ENCODE measurements at places on chromosomes 2 and 18.
A peak's percentile ranks its signal among the peaks of the same experiment; 100 is the strongest.

- DNase-seq, result no peak
Measured at GRCh38 chr2:236014408-236015131, 153.6 kb downstream of the GBX2 start.

- no peak for DNase-seq
Measured at GRCh38 chr2:180240774-180241173, 233.7 kb upstream of the CWC22 start.

DNA sequence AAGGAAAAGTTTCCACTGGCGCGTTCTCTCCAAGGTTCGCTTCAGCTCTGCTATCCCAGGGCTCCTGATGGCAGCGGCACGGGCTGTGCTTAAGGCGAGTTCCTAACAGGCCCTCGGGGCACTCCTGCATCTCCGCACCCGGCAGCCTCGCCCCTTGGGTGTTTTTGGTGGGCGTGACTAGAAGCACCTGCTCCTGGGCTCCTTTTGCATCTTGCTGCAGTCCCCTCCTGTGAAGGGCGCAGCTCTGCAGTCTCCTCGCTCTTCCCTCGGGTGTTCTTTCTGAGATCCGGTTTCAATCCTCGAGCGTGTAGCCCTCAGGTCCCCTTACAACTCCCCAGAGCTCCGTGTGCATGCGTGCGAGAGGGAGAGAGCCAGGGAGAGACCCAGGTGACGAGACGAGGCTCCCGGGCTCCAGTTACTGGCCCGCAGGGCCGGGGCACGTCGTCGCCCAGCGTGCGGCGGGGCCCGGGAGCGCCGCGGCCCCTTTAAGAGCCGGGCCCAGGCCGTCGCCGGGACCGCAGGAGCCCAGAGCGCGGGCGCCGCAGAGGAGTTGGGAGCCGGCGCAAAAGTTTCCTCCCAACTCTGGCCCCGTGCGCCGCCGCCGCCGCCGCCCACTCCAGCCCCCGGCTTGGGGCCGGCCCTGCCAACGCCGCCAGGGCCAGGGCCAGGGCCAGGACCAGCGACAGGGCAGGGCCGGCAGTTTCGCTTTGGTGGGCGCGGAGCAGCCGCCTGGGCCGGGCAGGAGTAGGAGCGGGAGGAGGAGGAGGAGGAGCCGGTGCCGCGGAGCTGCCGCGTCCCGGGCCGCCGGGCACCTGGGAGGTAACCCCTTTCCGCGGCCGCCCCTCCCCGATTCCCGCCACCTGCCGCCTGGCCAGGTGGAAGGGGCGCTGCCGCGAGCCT lies at the start of gene PARD3B:
PARD3B (plus strand) TSS at position 515 of the 900 bp plus-strand sequence. CDS start 525 bp downstream, outside the sequence.
- DNase-seq, result peak; percentile 25

DNA sequence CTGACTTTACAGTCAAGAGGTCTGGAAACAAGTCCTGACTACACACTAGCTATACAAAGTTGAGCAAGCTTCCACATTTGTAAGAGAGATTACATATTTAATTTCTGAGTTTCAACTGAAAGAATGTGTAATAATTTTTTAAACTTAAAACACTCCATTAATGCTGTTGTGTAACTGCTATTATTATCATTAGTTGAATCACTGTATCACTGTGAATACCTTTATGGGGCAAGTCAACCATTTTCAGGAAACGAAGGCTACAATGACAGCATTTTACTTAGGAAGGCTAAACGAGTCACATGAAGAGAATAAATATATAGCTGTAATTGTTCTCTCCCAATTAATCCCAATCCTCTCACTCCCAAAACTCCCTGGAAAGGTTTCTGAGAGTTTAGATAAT lies 46.3 kb downstream of the TRIP12 start:
- DNase-seq, result no peak

- no peak for DNase-seq
Measured at GRCh38 chr2:460861-461260, 173.0 kb upstream of the ALKAL2 start.

- no peak for DNase-seq
Measured at GRCh38 chr18:61308004-61308403, 25.2 kb upstream of the CDH20 start.

DNA sequence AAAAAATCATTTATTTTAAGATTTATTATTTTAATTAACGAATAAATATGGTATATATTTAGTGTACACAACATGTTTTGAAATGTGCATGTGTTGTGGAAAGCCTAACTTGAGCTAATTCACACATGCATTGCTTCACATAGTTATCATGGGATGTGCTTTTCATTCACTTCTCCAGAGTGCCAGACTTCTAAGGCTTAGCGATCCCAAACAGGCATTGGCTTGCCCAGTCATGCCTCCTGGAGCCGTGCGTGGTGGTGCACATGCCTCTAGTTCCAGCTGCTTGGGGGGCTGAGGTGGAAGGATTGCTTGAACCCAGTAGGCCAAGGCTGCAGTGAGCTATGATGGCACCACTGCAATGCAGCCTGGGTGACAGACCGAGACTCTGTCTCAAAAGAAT lies 40.5 kb downstream of the ARHGEF4 start:
- no peak for DNase-seq

DNA sequence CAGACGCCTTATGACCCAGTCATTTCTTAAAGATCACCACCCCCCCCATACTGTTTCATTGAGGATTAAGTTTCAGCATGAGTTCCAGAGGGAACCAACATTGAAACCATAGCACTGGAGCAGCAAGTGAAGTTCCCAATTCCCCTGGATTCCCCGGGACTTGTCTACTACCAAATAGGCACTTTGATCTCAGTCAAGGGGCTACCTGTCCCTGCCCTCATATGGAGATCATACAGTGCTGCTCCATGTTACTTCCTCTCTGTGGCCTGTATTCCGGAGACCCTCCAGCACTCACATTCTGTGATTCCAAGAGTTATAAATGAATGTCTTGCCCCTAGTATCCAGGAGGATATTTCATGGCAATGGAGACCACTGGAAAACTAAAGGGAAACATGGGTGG lies 42.5 kb downstream of the RNF144A start:
- peak; percentile 44 for DNase-seq

- no peak for DNase-seq
Measured at GRCh38 chr18:29181151-29181901, 1004.4 kb upstream of the CDH2 start.

DNA sequence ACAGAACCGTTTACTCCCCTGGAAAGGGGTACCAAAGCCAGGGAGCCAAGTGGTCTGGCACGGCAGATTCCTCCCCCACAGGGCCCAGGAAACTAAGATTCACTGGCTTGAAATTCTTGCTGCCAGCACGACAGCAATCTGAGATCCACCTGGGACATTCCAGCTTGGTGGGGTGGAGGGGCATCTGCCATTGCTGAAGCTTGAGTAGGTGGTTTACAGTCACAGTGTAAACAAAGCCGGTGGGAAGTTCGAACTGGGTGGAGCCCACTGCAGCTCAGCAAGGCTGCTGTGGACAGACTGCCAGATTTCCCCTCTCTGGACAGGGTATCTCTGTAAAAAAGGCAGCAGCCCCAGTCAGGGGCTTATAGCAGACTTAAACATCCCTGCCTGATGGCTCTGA lies 901.7 kb upstream of the LRRTM1 start:
- no peak for DNase-seq

DNA sequence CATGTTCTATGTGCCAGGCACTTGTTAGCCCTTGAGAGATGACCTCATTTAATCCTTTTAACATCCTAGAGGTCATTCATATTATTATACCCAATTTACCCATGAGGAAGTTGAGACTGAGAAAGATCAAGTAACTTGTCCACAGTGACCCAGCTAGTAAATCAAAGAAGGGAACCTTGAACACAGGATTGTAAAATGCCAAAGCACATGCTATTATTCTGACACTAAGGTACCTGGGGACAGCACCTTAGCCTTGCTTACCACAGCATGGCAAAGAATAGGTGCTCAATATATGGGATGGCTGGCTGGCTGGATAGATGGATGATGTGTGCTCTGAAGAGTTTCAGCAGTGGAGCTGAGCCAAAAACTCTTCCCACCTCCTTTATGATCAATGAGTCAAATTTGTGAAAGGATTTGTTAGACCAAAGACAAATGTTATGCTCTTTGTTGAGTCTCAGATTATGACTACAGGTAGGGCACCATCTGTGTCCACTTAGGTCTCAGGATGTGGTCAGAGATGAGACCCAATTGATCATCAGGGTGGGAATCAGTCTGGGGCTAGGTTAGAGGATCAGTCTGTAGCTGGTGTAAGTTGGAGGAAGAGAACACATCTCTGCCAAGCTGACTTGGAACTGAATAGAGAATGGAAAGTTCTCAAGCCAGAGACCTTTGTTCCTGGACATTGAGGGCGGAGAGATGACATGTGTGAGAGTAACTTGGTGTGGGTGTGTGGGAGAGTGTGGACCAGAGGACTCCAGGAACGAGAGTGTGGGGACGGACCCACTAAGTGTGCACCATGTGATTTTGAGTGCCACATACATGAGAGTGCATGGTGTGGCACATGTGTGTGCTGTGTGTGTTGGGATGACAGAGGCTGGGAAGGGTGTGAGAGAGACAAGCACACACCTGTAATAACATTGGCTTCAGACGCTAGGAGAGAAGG lies 16.3 kb upstream of the PKDCC start:
- DNase-seq, result peak; percentile 3

Measured in WERI-Rb-1 (cell line).